ENCODE measurements at places on chromosomes 2 and 18.
A peak's percentile ranks its signal among the peaks of the same experiment; 100 is the strongest.

DNA sequence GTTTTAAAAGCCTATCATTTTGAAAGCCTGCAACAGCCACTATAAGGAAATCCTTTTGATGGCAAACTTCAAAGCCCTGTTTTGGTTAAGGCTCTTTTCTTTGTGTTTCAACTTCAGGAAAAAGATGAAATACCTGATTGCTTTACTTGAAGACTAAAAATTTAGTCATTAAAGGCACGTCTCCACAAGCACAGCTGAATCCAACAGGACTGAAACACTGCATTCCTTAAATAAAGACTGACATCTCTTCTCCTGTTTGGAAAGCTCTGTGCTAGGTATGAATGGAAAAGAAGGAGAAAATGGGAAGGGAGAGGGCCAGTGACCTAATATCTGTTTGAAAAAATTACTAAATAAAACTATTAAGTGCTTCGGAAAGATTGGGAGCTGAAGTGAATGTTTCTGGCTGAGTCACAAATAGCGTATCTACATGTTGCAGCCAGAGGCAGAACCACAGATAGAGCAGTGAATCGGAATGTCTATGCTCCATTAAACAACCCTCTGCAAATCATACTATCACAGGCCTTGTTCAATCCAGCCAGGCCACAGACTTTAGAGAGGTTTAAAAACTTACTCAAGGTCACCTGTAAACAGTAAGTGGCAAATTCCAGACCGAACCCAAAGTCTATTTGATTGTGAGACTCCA, 21.1 kb upstream of the RALBP1 start:
- DNase-seq = no peak

- no peak for DNase-seq
Observed at GRCh38 chr2:27128668-27129571, 5.3 kb downstream of the ABHD1 start.

- DNase-seq = no peak
Observed at GRCh38 chr2:51990684-51991083, 958.8 kb upstream of the NRXN1 start.

GRCh38 chr2:160317181-160318099, 117.4 kb upstream of the ITGB6 start:
- no peak for DNase-seq

- DNase-seq = no peak
Observed at GRCh38 chr2:192775459-192776262, 580.9 kb upstream of the TMEFF2 start.

DNA sequence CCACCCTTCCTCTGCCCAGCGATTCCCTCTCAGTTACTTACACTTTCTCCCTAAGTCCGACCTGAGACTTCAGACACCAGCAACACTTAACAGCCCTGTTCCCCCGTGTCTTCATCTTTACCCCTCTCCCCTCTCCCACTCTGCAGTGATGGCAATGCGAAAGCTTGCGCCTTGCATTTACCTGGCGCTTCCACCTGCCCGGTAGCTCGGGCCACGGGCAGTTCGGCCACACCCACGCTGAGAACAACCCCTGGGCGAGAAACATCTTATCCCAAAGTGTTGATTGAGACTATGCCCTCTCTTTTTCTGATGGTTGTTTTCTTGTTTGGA, 558 bp downstream of the DNAJC10 start:
- DNase-seq = no peak

DNA sequence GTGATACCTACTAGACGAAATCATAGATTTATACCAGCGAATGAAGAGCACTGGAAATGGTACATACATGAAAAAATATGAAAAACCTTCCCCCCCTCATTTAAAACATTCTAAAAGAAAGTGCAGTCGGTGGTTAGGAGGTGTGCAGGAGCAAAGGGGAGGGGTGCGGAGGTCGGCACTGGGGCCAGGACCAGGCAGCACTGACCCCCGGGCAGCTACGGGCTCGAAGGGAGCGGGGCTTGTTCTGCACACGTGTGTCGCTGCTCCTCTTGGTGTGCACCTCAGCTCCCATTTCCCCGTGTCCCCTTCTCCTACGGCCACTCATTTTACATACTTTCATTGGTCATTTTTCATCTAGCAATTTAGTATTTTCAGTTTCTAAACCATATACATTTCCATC, 89.0 kb downstream of the LAMA1 start:
- DNase-seq = no peak

GRCh38 chr2:120419073-120419472, 73.1 kb downstream of the INHBB start:
- no peak for DNase-seq

DNA sequence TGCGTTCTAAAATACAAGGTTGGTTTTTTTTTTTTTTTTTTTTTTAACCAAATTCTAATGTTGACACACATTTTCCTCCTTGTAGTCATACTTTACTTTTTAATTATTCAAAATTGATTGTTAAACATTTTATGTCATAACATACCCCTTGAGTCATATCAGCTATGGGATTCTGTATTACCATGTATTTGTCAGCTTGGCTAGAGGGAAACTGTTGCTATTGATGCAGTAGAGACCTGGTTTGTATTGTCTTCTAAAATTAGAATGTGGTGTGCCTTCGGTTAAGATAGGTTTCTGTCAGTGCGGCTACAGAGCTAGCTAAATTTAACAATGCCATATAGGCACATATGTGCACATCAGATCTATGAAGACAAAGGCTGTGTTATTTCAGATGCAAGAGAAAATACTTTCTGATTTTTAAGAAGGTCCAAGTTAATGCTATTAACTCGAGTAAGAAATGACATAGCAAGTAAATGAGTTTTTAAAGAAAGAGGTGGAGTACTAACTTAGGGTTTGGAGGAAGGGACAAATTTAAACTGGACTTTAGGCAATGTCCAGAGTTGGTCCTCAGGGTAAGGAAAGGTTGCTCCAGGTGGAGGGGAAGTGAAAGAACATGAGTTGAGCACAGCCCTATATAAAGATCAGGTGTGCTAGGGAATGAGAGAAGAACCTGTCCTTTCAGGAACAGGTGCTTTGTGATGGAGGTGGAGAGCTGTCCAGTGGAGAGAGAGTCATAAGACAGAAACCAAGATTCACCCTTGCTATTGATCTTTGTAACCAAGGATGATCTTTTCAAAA, 152.3 kb downstream of the PRPF40A start:
- no peak for DNase-seq

DNA sequence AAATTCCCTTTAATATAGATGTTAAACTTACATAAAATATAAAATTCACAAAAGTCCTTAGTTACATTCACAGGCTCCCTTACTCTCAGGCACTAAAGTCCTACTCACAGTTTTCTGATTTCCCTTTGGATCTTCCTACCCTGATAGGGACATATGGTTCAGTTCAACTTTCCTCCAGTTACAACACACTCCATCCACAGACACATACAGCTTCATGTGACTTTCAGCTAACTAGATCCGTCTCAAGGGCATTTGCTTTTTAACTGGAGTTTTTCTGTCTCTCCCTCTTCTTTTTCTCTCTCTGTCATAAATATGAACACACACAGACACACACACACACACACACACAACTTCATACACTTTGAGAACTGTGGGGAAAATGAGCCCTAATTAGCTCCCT, 419.2 kb downstream of the LRP1B start:
- DNase-seq = no peak

DNA sequence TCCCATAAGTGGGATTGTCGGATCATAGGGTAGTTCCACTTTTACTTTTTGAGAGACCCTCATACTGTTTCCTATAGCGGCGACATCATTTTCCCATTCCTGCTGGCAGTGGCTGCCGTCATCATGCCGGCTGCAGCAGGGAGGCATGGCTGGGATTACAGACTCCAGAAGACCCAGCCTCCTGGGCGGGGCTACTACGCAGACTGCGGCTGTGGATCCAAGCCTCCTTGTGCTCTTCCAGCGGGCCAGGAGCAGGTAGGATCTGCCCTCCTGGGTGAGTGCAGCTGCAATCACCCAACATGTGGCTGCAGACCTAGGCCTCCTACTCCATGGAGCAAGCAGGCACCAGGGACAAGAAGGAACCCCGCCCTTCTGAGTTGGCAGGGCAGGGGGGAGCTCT, 359.2 kb downstream of the GALR1 start:
- no peak for DNase-seq

DNA sequence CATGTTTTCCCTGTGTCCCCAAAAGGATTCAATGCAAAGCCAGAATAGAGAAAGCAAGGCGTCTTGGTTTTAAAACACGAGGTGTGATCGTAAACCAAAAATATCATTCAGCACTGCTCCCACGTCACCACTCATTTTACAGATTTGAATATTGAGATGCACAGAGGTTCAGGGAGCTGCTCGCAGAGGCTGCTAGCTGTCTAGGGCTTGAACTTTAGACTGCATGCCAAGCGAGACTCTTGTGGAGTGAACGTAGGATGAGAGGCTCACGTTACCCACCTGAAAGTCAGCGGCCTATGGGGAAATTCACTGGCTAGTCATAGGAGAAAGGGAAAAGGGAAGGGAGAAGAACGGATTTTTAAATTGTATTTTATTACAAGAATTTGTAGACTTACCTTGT, 130.1 kb downstream of the MBP start:
- no peak for DNase-seq

DNA sequence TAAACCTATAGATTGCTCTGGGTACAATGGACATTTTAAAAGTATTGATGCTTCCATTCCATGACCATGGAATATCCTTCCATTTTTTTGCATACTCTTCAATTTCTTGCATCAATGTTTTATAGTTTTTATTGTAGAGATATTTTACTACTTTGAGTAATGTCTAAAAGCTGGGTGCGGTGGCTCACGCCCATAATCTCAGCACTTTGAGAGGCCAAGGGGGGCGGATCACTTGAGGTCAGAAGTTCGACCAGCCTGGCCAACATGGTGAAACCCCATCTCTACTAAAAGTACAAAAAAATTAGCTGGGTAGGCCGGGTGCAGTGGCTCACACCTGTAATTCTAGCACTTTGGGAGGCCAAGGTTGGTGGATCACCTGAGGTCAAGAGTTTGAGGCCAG, 88.5 kb downstream of the TLK1 start:
- DNase-seq = no peak

- DNase-seq = no peak
Observed at GRCh38 chr2:239836021-239836765, 188.9 kb downstream of the NDUFA10 start.

DNA sequence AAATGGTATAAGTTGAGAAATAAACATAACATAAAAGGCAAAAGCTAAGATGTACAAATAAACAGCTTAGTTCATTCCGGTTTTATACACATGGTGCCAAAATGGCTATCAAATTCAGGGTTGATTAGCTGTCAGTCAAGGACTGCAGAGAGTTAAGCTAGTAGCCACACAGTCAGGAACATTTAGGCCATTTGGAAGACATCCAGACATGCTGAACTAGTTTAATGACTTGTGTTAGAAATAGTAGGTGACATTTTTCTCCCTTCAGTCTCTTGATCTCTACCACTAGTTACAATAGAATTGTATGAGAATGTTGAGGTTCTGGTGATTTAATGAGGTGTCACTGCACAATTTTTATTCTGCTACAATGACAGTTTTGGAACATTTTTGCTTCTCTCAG, 394.4 kb upstream of the SPHKAP start:
- DNase-seq = no peak

- DNase-seq = no peak
Observed at GRCh38 chr2:37052600-37053332, 31.4 kb downstream of the HEATR5B start.

- DNase-seq = no peak
Observed at GRCh38 chr2:28606986-28607441, 111.2 kb downstream of the PLB1 start.

GRCh38 chr18:38539371-38539770, 973.8 kb upstream of the CELF4 start:
- no peak for DNase-seq

GRCh38 chr18:44386401-44386800, 294.3 kb upstream of the SETBP1 start:
- DNase-seq = no peak

DNA sequence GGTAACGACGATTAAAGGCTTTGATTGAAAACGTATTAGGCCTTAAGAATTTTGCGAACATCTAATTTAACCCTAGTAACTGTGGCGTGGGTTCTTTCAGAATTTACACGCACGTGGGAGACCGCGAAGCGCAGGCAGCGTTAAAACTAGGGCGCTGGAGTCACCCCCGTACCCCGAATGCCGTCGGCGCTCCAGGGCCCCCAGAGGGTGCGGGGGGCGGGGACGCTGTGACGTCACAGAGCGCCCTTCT, 673 bp upstream of the SMCHD1 start:
- peak; percentile 72 for DNase-seq

GRCh38 chr2:236873636-236874035, 212.1 kb upstream of the COPS8 start:
- DNase-seq = no peak

DNA sequence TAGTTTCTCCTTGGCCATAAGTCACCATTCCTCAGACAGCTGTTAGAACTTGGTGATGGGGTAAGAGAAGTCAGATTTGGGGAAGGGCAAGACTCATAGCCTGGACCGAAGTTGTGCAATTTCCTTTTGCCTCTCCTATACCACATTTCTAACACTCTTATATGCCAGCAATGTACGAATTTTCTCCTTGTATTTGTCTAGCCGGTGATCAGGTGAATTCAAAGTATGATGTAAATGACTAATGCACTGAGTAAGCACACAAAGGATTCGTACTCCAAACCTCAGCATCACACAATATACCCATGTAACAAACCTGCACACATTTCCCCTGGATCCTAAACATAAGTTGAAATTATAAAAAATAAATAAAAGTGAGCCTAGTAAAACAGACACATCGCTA, 1143.5 kb upstream of the CELF4 start:
- no peak for DNase-seq

GRCh38 chr2:70463581-70463980, 90.0 kb downstream of the TGFA start:
- DNase-seq = no peak

GRCh38 chr2:181420259-181421130, 36.7 kb upstream of the ITGA4 start:
- DNase-seq = no peak

DNA sequence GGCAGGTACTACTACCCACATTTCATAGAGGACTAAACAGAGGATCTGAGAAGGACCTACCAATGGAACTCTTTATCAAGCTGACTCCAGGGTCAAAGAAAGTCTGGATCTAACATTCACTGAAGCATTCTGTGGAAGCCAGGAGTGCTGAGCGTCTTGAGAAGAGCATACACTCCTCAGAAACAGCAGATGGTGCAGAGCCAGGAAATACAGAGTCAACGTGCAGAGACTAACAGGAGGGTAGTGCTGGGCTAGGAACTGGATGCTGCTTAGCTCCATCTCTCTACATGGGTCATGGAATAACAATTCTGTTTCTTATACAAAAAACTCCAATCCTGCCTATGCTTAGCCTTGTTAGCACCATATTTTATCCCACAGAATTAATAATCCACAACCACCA, 5.5 kb upstream of the SERTAD2 start:
- DNase-seq = no peak

GRCh38 chr2:30048636-30049175, 98.1 kb upstream of the YPEL5 start:
- DNase-seq = no peak

DNA sequence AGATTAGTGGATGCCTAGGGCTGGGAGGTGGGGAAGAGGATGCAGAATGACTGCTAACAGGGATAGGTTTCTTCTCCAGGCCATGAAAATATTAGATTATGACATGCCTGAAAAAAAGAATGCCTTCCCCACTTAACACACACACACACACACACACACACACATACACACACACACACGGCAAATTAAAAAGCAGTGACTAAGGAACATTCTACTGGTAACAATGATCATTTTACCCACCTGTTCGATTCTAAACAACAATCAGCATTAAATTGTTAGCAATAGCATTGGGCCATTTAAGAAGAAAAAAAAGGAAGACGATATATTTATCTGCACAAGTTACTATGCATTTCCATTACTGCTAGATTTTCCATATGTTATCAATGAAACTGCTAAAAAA, 10.8 kb downstream of the CACNB4 start:
- DNase-seq = no peak

All from activated CD8-positive, alpha-beta memory T cell treated with anti-CD3 and anti-CD28 coated beads for 4 hours (primary cell).